ENCODE measurements at places on chromosomes 11 and 22. TPM values are rescaled to one million over a fixed set of nuclear protein-coding genes. Genes with fewer than 3 reads are reported as not detected.

OR56A1 gene
- not detected for polyA plus RNA-seq

LDLRAD3 gene
- 28.5 TPM for polyA plus RNA-seq

OR52M1 gene
- polyA plus RNA-seq = not detected

SYT7 gene
- polyA plus RNA-seq = 24.6 TPM

CRYBB2 gene
- not detected for polyA plus RNA-seq

TMEM132A gene
- 113 TPM for polyA plus RNA-seq

MRPL49 gene
- 101 TPM for polyA plus RNA-seq

CFAP300 gene
- 0.59 TPM for polyA plus RNA-seq

TECTA gene
- polyA plus RNA-seq = 1.1 TPM

FOLH1 gene
- polyA plus RNA-seq = 19.3 TPM

NPAS4 gene
- polyA plus RNA-seq = not detected

KCNJ11 gene
- 21.1 TPM for polyA plus RNA-seq

UBQLN3 gene
- not detected for polyA plus RNA-seq

CYTH4 gene
- polyA plus RNA-seq = 1.3 TPM

BATF2 gene
- 1.4 TPM for polyA plus RNA-seq

RTN4R gene
- polyA plus RNA-seq = 21.3 TPM

OR8K3 gene
- polyA plus RNA-seq = not detected

Measured in brain (organoid and tissue), 16 donors.